HFFc6 (cell line): ENCODE measurements at places on chromosomes 7 and 10. TPM values are rescaled to one million over a fixed set of nuclear protein-coding genes. Genes with fewer than 3 reads are reported as not detected.

Gene TDRD1
- not detected in 3 replicates for total RNA-seq

DNA sequence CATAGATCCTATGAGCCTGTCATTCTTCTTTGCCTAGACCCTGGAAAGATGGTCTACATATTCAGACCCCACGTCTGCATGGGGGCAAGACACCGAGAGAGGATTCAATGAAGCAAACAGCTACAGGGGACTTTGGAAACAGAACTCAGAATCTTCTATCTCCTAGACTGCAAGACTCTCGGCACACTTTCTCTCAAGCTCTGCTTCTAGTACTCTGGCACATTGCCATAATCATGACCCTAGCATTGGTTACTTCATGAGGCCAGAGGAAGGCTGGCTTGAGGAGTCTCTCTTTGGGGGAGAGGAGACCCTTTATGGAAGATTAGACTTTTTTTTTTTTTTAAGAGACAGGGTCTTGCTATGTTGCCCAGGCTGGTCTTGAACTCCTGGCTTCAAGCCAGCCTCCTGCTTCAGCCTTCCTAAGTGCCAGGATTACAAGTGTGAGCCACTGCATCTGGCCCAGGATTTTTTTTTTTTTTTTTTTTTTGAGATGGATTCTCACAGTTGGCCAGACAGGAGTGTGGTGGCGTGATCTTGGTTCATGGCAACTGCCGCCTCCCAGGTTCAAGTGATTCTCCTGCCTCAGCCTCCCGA, 20.7 kb downstream of the CCDC3 start:
- DNase-seq, result no peak

- DNase-seq, result no peak
Observed at GRCh38 chr7:25031007-25031406, 51.0 kb upstream of the OSBPL3 start.

DNA sequence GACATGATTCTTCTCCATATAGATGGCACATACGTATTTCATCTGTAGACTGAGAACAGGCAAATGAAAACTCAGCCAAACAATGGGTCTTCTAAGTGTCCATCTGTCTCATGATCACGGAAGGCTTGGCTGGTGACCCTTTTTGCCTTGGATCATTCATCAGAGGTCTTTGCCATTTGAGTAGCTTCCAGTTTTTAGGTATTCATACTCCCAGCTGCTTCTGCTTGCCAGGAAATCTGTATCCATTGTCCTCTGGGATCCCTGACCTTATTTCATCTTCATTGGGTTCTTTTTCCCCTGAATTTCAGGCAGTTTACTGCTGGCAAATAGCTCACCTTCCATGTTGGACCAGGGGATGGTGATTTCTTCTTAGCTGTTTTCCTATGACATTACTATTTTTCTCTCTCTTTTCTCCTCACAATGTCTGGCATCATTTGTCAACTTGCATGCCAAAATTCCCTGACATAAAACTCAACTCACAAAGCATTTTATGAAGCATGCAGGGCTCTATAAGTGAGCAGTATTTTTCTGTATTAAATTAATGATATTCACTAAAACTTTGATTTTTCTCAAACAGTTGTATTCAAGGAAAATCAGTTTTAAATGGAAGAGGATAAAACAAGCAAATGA, 241.2 kb downstream of the DNAJB9 start:
- no peak for DNase-seq

DNA sequence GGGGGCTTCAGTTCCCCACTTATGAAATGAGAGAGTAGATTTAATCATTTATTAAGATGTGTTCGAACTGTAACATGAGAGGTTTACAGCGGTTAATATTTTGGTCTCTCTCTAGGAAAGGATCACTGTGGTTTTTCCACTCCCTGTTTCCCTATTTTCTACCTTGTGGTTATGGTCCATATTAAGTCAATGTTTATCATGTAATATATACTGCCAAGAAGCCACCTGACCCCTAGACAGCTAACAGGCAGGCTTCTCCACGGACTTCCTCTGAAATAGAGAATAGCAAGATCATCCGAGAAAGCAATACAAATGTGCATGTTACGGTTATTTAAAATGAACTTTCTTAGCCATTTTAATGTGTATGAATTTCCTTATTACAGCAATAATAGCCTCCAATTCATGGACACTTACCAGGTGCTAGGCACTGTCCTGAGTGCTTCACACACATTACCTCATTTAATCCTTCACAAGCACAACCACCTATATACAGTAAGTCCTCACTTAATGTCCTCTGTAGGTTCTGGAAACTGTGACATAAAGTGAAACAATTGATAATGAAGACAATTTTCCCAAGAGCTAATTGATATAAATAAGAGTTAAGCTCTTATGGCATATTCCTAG, 835 bp upstream of the COL28A1 start:
- no peak for DNase-seq

GRCh38 chr10:73810735-73811465, 498 bp downstream of the NDST2 start:
- no peak for DNase-seq
